ENCODE measurements at places on chromosomes 1 and 21.

DNA sequence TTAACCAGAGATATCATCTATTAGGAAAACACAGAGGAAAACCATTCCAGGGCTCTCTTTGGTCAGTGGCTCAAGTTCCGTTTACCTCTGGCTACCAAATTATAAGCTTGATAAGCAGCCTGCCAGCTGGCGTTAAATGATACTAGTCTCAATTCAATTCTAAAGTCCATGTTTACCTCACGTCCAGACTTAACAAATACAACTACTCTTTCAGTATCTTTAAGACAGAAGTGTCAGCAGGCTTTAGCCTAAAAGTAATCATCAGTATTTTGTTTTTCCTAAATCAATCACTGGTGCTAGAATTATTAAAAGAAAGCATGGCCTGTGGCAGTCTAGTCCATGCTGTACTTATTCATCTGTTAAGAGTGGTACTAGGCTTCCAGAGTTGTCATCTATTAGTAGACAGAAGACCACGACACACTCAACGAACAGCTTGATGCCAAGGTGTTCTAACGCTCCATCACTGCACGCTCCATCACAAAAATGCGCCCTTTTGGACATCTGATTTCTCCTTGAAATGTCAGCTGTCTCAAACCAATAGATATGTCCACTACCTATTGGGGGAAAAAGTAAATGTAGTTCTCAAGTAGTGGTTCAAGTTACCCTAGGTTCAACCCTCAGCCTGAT is 1.5 kb downstream of the IVNS1ABP start:
- no peak for DNase-seq

DNA sequence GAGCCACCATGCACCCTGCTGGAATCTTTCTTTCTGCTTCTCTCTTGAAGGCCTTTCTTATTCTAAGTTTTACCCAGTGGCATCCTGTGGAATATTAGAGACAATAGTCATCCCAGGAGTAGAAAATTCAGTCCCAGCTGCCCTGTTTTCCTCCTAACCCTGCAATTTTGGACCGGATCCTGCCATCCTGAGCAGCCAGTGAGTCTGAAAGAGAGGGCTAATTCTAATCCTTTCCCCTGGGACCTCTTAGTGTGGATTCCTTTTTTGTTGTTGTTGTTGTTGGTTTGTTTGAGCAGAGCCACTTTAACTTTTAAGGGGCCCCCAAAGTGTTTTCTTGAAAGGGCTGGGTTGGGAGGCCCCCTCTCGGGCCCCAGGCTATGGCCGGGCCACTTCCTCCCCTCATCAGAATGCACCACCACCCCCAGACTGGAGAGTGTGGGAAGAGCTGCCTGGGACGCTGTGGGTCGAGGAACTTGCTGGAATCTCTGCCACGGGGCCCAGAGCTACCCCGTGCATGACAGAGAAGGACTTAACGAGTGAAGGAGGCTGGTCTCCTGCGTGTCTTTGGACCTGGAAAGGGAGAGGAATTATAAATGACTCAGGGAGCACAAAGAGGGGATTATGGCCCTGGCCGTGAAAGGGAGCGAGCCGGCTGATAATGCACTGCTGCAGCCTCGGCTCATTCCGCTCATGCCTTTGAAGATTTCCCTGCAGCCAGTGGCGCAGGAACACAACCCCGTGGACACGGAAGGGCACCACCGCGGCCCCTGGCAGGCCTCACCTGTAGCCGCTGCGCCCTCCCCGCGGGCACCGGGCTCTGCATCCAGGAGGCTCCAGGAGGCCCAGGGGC is 81.0 kb upstream of the AKT3 start:
- DNase-seq, result peak; percentile 67

- peak; percentile 71 for DNase-seq
Measured at GRCh38 chr1:209202830-209203532, 380.5 kb upstream of the CAMK1G start.

DNA sequence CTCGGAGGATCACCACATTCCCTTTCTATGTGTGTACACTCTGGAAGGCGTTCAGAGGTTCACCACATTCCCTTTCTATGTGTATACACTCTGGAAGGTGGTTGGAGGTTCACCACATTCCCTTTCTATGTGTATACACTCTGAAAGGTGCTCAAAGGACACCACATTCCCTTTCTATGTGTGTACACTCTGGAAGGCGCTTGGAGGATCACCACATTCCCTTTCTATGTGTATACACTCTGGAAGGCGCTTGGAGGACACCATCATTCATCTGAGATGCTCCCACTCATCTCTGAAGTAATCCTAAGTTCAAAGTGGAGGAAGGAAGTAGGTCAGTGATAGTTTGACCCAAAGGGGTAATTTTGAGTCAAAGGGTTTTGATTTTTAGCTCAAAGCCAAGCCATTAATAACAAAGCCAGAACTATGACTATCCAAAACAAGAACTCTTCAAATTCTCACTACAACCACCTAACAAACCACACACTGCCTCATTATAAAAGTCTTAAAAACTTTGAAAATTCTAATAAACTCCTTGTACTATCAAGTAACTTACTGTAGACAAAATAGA is 32.9 kb downstream of the NRIP1 start:
- DNase-seq, result no peak

DNA sequence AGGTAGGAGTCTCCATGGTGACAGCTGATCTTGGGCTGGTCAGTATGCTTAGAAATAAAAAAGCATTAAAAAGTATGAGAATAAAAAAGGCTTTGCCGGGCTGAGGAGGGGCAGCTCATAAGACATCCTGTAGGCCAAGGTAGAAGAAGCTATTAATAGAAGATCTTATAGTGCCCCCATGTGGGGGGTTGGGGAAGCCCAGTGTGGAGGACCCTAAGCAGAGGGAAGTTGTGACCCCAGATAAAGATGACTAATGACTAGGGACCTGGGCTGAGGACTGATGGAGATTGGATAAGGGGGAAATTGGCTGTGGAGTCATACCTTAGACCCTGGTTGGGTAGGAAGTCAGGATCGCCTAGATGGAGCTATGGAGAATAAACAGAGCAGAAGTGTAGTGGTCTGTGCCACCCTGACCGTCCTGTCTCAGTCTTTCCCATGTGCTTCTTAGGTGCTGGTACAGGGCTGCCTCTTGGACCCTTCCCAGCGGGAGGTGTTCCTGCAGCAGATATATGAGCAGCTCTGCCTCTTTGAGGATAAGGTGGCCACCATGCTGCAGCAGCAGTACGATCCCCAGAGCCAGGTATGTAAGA is 25.0 kb downstream of the SZT2 start:
- peak; percentile 82 for DNase-seq

DNA sequence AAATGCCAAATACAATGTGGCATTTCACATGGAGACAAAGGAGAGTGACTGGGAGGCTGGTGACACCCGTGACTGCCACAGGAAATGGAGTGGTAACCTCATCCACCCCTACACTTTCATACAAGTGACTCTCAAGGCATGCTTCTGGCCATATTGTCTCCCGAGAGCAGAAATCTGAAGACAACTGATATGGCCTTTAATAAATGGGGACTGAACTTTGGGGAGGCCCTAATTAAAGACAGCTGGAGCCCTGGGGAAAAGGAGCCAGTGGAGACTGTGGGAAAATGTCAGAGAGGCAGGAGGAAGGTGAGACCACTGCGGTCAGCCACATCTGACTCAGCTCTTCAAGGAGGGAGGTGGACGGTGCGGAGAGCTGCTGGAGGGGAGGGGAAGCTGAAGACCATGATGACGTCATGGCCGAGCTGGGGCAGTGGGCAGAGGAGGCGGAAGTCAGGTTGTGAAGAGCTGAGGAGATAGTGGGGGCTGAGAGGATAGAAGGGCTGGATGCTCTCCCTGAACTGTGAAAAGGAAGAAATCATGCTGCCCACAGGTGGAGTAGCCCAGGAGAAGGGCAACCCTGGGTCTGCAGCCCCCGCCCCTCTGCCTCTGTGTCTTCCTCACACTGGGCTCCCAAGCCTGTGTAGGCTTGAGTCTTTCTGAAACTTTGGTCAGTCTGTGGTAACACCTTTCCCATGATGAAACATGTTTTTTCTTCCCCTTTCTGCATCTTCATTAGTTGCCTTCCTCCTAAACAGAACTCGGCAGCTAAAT is 14.0 kb upstream of the NCF2 start:
- DNase-seq, result no peak

- peak; percentile 94 for DNase-seq
Measured at GRCh38 chr1:36156329-36157114, 562 bp downstream of the MAP7D1 start.

- DNase-seq, result no peak
Measured at GRCh38 chr1:210815641-210816550, 318.1 kb downstream of the KCNH1 start.

GRCh38 chr1:179080866-179081686 is 794 bp upstream of the TOR3A start:
- no peak for DNase-seq

GRCh38 chr21:44300262-44300959 is 558 bp downstream of the PFKL start:
- peak; percentile 72 for DNase-seq

DNA sequence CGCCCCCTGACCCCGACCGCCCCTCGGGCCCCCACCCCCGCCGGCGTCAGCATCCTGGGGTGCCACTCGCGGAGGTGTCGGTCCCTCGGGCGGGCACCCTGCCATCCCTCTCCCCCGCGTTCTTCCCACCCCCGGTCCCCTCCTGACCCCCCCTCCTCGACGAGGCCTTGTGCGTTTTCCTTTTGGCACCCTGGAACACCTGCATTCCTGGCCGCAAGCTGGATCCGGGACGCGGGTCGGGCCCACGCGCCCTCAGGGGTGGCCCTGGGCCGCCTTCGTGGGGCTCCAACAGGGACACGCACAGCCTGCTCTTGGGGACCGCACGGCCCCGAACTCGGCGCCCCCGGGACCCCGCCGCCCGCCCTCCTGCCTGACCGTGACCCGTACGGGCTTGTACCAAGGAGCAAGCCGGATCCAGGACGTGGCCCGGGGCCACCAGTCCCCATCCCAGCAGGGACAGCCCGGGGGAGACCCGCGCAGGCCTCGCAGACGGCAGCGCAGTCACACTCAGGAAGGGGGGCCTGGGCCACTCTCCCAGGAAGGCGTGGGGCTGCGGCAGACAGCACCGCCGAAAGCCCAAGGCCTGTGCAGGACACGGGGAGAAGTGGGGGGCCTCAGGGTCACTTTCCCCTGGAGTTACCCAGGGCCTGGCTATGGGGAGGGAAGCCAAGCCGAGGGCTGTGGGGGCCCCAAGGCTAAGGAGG is 579 bp upstream of the SLC19A1 start:
- DNase-seq, result peak; percentile 46

DNA sequence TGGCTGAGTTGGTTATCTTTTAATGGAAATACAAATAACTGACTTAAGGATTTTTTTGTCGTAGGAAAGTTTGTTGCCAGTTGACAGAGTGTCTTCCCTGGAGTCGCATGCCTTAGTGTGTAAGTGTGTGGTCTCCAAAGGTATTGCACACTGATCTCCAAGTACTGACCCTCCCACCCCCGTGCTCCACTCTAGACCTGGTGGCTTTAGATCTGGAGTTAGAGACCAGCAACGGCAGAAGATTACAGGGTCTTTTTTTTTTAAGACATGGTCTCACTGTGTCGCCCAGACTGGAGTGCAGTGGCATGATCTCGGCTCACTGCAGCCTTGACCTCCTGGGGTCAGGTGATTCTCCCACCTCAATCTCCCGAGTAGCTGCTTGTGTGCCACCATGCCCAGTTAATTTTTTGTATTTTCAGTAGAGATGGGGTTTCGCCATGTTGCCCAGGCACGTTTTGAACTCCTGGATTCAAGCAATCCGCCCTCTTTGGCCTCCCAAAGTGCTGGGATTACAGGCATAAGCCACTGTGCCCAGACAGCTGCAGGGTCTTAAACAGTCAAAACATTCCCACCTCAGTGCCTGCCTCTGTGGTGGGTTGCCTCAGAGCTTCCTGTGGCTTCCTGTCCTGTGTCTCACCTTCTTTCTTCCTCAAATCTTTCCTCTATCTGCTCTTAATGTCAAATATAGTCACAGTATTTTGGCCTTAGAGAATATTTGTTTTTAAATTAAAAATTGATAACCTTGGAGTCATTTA is 6.9 kb downstream of the TRAPPC10 start:
- no peak for DNase-seq

GRCh38 chr1:38670544-38671122 is 188.9 kb downstream of the RRAGC start:
- no peak for DNase-seq

GRCh38 chr1:89546082-89546889 is 21.7 kb downstream of the LRRC8B start:
- no peak for DNase-seq

DNA sequence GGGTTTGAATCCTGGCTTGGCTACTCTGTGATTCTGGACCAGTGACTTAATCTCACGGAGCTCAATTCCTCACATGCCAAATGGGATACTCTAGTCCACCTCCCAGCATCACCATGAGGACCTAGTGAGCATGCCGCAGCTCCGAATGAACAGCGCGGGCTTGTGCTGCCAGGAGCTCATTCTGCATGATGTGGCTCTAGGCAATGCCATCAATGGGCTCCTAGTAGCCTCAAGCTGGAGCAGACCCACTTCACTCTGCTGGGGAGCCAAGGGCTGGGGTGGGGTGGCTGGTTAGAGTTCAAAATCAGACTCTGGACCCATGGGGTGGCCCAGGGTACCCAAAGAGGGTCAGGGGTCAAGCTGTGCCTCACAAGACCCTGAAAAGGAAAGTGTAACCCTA is 41.5 kb downstream of the CDK18 start:
- no peak for DNase-seq

DNA sequence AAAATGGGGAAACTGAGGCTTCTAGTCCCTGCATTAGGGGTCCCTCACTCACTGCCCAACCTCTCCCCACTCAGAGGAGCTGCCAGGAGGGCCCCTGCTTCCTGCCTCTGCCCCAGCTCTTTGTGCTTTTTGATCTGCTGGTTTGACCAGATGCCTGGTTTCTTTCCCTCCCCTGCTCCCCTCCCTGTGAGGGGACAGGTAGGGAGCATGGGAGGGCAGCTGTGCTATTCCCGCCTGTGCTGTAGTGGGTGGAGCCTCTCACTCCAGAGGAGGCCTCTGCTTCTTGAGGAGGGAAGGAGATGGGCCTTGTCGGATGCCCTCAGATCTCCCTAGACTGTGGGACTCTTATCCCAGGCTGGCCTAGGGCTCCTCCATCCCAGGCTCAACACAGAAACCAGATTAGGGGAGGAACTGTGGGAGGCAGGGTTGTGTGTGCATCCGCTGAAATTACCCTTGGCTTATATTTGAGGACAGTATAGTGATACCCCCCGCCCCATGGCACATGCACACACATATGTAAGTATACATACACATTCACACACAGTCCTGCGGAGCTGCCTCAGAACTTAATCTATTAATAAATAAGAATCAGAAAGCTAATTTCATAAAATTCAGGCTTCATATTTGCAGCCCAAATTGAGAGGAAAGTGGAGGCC is 4.6 kb downstream of the BOLA1 start:
- no peak for DNase-seq

DNA sequence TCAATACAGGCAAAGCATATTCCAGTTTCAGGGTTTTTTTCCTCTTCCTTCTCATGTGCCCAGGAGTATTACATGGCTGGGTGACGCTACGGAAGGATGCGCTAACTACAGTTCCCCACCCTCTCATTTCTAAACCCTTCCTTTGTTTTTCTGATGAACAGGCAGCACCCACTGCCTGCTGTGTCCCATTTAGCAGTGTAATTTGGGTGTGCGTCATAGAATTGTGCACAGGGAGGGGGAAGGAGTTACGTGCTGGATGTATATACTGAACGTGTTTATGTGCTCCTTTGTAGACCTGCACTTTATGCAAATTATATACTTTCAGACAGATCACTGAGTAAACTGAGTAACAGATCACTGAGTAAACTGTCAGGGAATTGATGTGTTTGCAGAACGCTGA is 44.5 kb downstream of the ELAPOR1 start:
- DNase-seq, result no peak
